Fibroblast of the aortic adventitia (primary cell): ENCODE measurements at places on chromosomes 1 and 21. TPM values are rescaled to one million over a fixed set of nuclear protein-coding genes. Genes with fewer than 3 reads are reported as not detected.

Gene HSF2BP
- total RNA-seq: 2.3 and 7.3 TPM in 2 replicates

Gene ADAM30
- not detected in 2 replicates for total RNA-seq

Gene ANKRD34A
- total RNA-seq: 0.65 and 0.99 TPM in 2 replicates

Gene PTCH2
- total RNA-seq: 0.36 and 0.57 TPM in 2 replicates

Gene TDRD5
- total RNA-seq: not detected in 2 replicates

Gene PMF1
- 42.6 and 44.6 TPM in 2 replicates for total RNA-seq

Gene TMEM240
- total RNA-seq: 0.82 and 3.6 TPM in 2 replicates

Gene TFAP2E
- total RNA-seq: 0.18 and 0.25 TPM in 2 replicates

Gene FNBP1L
- 15.0 and 22.9 TPM in 2 replicates for total RNA-seq

Gene C1orf116
- total RNA-seq: under 0.01 TPM in 1 of 2 replicates, not detected in the other

Gene DIO1
- total RNA-seq: not detected in 2 replicates

Gene GPR37L1
- total RNA-seq: not detected in 2 replicates

Gene PLA2G2A
- total RNA-seq: 0.27 TPM in 1 of 2 replicates, not detected in the other

Gene MSH4
- 0.09 and 0.16 TPM in 2 replicates for total RNA-seq

Gene UTS2
- total RNA-seq: not detected in 2 replicates

Gene LYPD8
- 0.27 TPM in 1 of 2 replicates, not detected in the other for total RNA-seq

Gene NTRK1
- 0.09 TPM in 1 of 2 replicates, not detected in the other for total RNA-seq

Gene ACTRT2
- total RNA-seq: not detected in 2 replicates

Gene HSPB7
- total RNA-seq: 8.9 TPM in 1 of 2 replicates, not detected in the other

Gene C8A
- total RNA-seq: not detected in 2 replicates

Gene SH3BP5L
- total RNA-seq: 20.2 and 21.8 TPM in 2 replicates

Gene UQCRHL
- 1.9 and 2.0 TPM in 2 replicates for total RNA-seq

Gene ACTN2
- total RNA-seq: 0.16 and 0.18 TPM in 2 replicates

Gene ERG
- 6.9 and 9.9 TPM in 2 replicates for total RNA-seq

Gene CD101
- 0.09 and 0.41 TPM in 2 replicates for total RNA-seq

Gene SLC26A9
- not detected in 2 replicates for total RNA-seq

Gene DHRS3
- 64.4 and 114 TPM in 2 replicates for total RNA-seq

Gene ORC1
- 0.49 and 12.6 TPM in 2 replicates for total RNA-seq

Gene KCNK2
- 33.0 and 64.3 TPM in 2 replicates for total RNA-seq

Gene TYW3
- 19.2 and 19.6 TPM in 2 replicates for total RNA-seq

Gene TSPAN1
- 0.81 TPM in 1 of 2 replicates, not detected in the other for total RNA-seq

Gene NMNAT2
- 0.49 and 3.4 TPM in 2 replicates for total RNA-seq
